ENCODE measurements at places on chromosomes 4 and X.

DNA sequence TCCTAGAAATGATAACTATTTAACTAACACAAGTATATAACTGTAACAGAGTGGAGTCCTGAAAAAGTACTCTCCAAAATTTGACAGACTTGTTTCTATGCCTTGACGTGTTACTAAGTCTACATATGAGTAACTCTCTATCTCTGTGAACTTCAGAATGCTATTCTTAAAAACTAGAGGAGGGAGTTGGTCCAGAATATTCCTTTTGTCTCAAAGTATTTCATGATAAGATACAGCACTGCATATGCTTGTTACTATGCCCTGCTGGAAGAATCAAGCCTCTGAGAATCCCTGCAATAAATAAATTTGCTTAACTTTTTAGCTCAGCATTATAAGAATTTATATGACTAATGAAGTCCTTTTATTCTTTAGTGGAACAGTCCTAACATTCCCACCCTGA lies 50.9 kb upstream of the ATXN3L start:
- DNase-seq: no peak

GRCh38 chr4:89316211-89316610 lies 8.6 kb upstream of the GPRIN3 start:
- no peak for DNase-seq

DNA sequence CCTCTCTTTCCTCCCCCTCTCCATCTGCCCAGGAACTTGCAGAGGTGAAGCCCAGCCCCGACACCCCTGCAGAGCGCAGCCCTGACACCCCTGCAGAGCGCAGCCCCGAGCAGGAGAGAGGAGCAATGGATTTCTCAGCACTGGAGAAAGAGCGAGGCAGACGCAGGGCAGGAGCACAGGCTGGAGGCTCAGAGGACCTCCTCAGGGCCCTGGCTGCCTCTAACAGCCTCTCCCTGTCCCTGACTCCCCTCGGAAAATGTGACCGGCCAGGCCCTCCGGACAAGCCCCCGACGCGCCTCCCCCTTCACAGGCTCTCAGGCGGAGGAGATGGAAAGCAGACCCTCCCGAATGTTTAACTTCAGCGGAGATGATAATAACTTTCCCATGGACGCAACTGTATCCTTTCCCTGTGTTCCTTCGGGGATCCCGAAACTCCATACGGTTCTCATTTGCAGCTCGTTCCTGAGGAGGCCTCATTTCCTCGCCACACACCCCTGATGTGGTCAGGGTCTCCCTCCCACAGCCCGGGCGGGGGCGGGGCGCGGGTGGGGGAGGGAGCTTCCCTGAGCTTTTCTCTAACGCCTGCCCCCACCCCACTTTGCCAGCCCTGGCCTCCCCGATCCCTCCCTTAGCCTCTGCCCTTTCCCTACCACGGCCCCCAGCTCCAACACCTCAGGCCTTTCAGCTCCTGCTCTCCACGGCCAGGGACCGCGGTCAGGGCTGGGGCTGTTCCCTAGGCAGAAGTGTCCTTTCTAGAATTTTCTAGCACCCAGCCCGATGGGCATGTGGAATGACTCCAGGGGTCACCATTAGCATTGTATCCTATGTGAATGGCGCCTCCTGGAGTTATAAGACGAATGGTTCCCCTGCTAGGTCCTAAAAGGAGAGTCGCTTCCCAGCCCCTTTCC lies 201.1 kb upstream of the BCOR start:
- peak; percentile 75 for DNase-seq

GRCh38 chr4:107890779-107891178 lies 40.6 kb upstream of the CYP2U1 start:
- no peak for DNase-seq

- DNase-seq: no peak
These were observed 18.9 kb upstream of the SPANXN3 start for GRCh38 chrX:143536176-143536575.

GRCh38 chr4:142405695-142406498 lies 440.2 kb downstream of the INPP4B start:
- no peak for DNase-seq

DNA sequence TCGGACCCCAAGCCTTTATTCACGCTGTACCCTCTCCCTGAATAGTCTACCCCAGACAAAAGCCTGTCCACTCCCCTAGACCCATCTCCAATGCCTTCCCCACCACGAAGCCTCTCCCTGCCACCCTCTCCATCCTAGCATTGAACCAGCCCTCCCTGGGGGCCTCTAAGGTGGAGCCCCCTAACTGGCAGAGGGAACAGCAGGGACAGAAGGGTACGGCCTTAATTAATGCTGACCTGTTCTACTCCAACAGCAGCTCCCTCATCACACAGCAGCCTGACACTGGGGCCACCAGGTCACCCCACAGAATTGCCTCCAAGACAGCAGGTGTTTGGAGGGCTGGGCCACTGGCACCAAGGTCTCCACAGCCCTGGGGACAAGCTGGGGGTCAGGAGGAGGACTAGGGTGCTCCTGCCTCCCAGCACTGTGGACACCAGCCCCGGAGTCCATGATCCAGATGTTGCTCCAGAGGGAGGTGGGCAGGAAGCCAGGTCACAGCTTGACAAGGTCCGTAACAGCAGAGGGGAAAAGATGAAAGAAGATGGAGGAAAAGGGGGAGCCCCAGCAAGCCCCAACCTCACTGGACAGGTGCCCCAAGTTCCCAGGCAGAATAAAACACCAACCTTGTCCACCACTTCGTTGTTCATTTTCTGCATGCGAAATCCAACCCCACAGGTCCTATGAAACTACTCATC lies 3.7 kb downstream of the CRMP1 start:
- DNase-seq: no peak

DNA sequence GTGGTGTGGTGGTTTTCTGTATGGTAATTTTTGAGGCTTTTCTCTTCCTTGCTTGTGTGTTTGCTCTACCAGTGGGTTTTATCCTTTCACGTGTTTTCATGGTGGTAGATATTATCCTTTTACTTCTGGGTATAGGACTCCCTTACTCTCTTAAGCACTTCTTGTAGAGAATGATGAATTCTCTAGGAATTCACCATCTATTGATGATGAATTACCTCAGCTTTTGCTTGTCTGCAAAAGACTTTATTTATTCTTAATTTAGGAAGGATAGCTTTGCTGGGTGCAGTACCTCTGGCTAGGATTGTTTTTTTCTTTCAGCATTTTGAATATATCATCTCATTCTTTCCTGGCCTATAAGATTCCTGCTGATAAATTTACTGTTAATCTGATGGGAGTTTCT lies 415.3 kb downstream of the PDGFC start:
- no peak for DNase-seq

- no peak for DNase-seq
These were observed 32.0 kb downstream of the TMPRSS11A start for GRCh38 chr4:67931256-67931655.

GRCh38 chr4:38131371-38132091 lies 171.3 kb downstream of the PTTG2 start:
- no peak for DNase-seq

- no peak for DNase-seq
These were observed 13.6 kb downstream of the RBPJ start for GRCh38 chr4:26334366-26334765.

- DNase-seq: no peak
These were observed 152.2 kb downstream of the SH3KBP1 start for GRCh38 chrX:19735244-19735643.

DNA sequence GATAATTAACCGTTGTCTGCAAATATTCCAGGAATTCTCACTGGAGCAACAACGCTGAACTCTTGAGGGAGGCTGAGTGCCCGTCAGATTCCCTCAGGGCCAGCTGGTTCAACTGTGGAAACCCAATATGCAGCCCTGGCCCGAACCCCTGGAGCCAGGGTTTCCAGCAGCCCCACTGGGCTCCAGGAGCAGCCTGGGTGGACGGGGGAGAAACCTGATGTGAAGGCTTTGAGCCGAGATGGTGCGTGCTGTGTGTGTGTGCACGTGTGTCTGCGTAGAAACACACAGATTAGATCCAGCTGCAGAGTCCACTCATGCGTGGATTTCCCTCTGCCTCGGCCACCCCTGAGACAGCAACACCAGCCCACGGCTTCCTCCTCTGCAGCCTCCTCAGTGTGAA lies 19.4 kb upstream of the SLC25A6 start:
- DNase-seq: no peak

- DNase-seq: no peak
These were observed 680.1 kb upstream of the AADAT start for GRCh38 chr4:170769862-170770261.

- DNase-seq: no peak
These were observed 532 bp upstream of the SH3BP2 start for GRCh38 chr4:2792396-2792710.

GRCh38 chr4:16952462-16952871 lies 54.0 kb upstream of the LDB2 start:
- no peak for DNase-seq

- DNase-seq: no peak
These were observed 158.7 kb downstream of the BTC start for GRCh38 chr4:74635490-74636123.

GRCh38 chr4:145820407-145820806 lies 118.2 kb downstream of the ZNF827 start:
- no peak for DNase-seq

- DNase-seq: no peak
These were observed 140.5 kb downstream of the PTTG2 start for GRCh38 chr4:38100474-38101255.

GRCh38 chr4:55406545-55406944 lies 10.8 kb downstream of the TMEM165 start:
- DNase-seq: no peak

- DNase-seq: no peak
These were observed 3.8 kb downstream of the GALNTL6 start for GRCh38 chr4:171817026-171817425.

GRCh38 chr4:42712854-42713253 lies 55.9 kb upstream of the ATP8A1 start:
- no peak for DNase-seq

DNA sequence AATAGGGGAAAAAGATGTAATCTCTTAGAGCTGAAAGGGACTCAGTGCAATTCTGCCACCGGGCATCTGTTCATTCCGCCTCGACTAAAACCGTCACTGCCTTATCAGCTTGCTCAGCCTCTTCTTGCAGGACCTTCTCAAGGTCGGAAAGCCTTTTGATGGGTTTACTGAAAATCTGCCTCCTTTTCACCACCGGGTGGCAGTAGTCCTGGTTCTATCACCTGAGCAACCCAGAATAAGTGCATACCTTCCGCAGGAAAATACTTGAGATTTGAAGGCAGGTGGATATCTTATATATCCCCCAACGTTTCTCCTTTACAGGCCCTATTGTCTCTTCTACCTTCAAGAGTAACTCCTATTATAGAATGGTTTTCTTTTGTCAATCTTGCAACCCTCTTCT lies 103.4 kb upstream of the PAK3 start:
- DNase-seq: no peak

GRCh38 chr4:91681544-91681943 lies 622.2 kb upstream of the GRID2 start:
- DNase-seq: no peak

DNA sequence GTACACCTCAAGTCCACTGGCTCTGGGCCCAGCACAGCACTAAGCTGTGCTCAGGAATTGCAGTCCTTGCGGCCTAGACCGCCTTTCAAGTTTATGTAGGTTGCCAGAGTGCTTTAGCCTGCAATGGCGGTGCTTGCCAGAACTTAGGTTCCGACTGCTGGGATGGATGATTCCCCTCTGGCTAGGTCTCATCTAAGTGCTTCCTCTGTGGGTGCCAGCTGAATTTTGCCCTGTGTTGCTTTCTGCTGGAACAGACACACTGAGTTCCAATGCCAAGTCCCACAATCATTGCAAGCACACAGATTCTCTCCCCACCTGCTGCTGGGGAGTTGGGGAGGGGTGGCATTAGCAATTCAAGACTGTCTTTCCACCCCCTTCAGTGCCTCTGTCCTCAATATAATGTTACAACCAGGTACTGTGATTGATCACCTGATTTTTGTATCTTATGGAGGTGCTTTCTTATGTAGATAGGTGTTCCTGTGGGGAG lies 129.5 kb downstream of the GRID2 start:
- no peak for DNase-seq

DNA sequence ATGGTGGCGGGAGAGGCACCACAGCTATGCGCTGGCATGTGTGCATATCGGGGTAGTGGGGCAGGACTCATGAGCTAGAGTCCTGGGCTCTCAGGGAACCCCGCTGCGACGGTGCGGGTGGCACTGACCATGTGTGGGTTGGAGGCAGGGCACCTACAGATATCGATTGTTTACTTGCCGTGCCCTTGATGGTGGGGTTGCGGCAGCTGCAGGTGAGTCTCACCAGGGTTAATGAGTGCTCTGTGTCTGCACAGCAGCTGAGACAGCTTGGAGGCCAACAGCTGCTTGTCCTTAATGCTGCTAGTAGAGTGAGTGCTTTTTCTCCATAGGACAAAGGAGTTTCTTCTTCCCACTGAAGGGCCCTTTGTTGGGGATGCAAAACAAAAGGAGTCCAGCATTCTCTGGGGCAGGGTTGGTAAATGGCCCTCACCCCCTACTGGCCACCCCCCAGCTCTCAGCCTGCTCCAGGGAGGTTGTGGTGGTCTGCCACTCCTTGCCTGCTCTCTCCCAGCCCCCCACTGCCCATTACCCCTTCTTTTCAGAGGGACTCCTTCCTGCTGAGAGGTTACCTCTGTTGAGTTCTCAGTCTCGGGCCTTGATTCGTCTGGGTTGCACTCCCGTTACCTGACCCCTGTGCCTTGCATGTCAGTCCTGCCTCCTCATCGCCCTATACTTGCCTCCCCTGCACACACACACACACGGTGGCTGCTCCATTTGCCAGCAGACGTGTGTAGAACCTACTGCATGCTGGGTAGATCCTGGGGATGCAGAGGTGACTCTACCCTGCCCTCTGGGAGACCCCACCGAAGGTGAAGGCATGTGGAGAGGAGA lies 52.8 kb downstream of the TBC1D14 start:
- no peak for DNase-seq

- no peak for DNase-seq
These were observed 55.5 kb downstream of the DDX60 start for GRCh38 chr4:168263039-168263438.

DNA sequence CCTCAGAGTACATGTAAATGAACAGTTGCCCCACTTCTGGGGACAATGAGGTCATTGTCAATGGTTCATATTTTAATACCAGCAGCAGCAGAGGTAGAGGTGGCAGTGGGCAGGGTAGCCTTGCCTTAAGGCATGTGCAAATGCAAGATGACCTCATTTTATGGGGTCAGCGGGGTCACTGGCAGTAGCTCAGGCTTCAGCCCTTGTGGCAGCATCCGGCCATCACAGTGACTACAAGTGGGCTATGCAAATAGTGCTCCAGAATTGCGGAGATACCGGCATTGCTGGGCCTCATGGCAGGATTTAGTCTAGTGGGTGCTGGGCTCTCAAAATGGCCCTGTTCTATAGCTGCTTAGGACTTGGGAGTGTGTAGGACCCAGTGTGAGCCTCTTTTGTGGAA lies 144.7 kb downstream of the FAM47A start:
- DNase-seq: no peak

DNA sequence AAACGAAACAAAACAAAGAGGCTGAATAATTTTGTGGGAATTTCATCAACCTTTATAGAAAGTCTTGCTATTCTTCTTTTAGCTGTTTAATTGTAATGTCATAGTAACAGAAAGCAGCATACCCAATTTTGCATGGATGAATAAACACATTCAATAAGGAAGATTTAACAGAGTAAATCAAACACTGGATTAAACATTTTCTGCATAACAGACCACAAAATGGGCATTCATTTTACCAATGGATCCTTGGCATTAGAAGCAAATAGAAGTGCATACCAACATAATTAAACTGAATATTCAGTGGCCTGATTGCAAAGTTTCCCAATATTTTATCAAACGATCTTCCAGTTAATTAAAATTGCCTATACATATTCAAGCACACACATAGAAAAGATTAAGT lies 4.4 kb upstream of the CHM start:
- no peak for DNase-seq

GRCh38 chrX:95718746-95719145 lies 965.9 kb upstream of the DIAPH2 start:
- no peak for DNase-seq
